ENCODE measurements at places on chromosomes 3 and 15. TPM values are rescaled to one million over a fixed set of nuclear protein-coding genes. Genes with fewer than 3 reads are reported as not detected.

GRCh38 chr3:197151580-197151979 is 122.0 kb upstream of the MELTF start:
- H3K27me3 ChIP-seq, result no peaks in the 10 kb centered on the region
- no peak for DNase-seq
- no peak overlapping the region for H3K4me3 ChIP-seq
- H3K27ac ChIP-seq, result no peak overlapping the region
- peaks cover 2% of the 10 kb centered on the region for H3K4me1 ChIP-seq

DNA sequence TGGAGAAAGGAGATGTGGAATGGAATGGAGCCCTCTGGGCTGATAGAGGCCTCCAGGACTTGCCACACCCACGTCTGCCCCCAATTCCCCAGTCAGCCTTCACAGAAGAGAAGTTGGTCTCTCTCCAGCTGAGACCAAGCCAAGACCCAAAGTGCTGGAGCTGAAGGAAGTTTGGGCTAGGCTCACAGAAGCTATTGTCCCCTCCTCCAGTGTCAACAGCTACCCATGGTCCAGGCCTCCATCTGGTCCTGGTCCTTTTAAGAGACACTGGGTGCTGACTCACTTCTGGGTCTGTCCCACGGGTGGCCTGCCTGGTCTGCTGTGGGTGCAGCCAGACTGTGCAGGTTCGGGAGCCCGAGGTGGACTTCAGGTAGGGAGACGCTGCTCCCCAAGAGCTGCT is 179.8 kb downstream of the APBA2 start:
- peak overlapping the region; percentile 90 for H3K27ac ChIP-seq
- H3K36me3 ChIP-seq, result no peaks in the 10 kb centered on the region
- peaks cover 6% of the 10 kb centered on the region for H3K27me3 ChIP-seq
- peaks cover 50% of the 10 kb centered on the region for H3K4me1 ChIP-seq
- peak overlapping the region; percentile 12 for H3K4me3 ChIP-seq
- DNase-seq, result no peak

DNA sequence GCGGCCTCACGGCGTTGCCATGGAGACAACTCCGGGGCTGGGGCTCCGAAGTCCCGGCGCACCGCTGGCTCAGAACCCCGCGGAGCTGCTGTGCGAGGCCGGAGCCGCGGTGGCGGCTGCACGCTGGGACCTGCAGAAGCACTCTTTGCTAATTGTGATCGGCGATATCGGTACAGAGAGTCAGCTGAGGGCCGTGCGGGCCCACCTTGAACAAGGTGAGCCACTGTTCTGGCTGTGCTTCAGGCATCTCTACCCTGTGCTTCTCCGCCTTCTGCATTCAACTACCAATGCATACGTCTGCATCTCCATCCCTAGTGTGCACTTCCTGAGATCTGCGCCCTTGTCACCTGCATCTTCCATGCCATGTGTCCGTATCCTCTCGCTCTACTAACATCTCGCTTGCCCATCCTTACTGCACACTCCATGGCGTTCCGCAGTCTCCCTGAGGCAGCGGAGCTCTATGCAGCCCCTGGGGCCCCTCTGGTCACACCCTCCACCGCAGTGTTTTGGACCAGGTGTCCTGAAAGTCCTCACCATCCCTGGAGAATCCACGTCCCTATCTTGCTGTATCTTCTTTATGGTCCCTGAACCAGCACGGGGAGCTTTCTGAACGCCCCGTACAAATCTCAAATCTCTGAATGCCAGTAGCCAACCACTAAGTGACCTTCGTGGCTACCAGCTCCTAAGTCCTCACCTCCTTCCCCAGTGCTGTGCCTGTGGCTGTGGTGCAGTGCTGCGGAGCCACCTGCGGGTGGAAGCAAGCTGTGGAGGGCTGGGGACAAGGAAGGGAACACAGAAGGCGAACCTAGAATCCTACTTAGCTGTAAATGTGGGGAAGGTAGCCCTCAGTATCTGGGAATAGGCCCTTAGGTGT is 6.2 kb upstream of the MAP1A start:
- no peaks in the 10 kb centered on the region for H3K36me3 ChIP-seq
- peaks cover 18% of the 10 kb centered on the region for H3K4me1 ChIP-seq
- peak overlapping the region; percentile 88 for H3K4me3 ChIP-seq
- H3K27ac ChIP-seq, result peak overlapping the region; percentile 93
- peak; percentile 13 for DNase-seq

- H3K4me3 ChIP-seq, result no peak within 1 kb of the TSS
- peaks cover 24% of the 10 kb centered on the region for H3K27me3 ChIP-seq
- H3K4me1 ChIP-seq, result no peaks in the 10 kb centered on the region
- no peak for DNase-seq
- peaks cover 5% of the 10 kb centered on the region for H3K36me3 ChIP-seq
These were observed at the start of gene LTF for GRCh38 chr3:46464326-46465195. TSS of gene LTF (minus strand) at chr3:46464905. CDS start at chr3:46464867, 38 bp downstream.

- peak; percentile 57 for DNase-seq
- no peaks in the 10 kb centered on the region for H3K27me3 ChIP-seq
- no peak overlapping the region for H3K27ac ChIP-seq
These were observed 19.5 kb downstream of the MESD start for GRCh38 chr15:80970018-80970657.

DNA sequence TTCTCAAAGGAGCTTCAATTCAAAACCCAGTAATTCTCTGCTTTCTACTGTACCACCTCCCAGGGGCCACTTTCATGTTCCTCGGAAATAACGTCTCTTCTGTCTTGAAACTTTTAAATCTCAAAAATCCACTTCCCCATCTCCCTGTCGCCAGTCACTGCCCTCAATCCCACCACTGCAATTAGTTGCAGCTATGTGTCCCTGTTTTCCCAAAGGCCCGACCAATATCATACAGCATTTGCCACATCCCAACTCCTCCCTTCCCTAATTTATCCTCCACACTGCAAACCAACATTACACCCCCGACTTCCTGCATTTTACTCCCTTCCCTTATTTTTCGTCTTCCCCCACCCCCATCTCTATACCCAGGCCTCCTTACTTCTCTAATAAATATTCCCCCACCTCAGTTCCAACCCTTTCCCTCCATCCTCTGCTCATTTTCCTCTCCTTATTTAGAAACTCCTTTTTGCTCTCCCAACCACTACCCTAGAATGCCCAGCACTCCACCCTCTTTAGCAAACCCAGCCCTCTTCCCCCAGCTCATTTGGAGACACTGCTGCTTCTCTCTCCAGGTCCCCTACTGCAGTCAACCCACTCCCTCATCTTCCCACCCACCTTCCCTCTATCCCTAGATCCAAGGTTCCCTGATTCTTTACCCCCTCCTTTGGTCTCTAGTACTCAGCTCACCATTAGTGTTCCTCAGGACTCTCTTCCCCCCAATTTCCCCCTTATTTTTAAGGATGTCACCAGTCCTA is 1.1 kb downstream of the NPTN start:
- H3K36me3 ChIP-seq, result no peaks in the 10 kb centered on the region
- peak overlapping the region; percentile 86 for H3K4me3 ChIP-seq
- H3K27me3 ChIP-seq, result peaks cover 6% of the 10 kb centered on the region
- no peak for DNase-seq
- peaks cover 61% of the 10 kb centered on the region for H3K4me1 ChIP-seq

- no peak overlapping the region for H3K27ac ChIP-seq
- DNase-seq, result no peak
- no peaks in the 10 kb centered on the region for H3K36me3 ChIP-seq
- H3K4me3 ChIP-seq, result no peak overlapping the region
These were observed 683.8 kb downstream of the ZNF385D start for GRCh38 chr3:21067031-21067813.

DNA sequence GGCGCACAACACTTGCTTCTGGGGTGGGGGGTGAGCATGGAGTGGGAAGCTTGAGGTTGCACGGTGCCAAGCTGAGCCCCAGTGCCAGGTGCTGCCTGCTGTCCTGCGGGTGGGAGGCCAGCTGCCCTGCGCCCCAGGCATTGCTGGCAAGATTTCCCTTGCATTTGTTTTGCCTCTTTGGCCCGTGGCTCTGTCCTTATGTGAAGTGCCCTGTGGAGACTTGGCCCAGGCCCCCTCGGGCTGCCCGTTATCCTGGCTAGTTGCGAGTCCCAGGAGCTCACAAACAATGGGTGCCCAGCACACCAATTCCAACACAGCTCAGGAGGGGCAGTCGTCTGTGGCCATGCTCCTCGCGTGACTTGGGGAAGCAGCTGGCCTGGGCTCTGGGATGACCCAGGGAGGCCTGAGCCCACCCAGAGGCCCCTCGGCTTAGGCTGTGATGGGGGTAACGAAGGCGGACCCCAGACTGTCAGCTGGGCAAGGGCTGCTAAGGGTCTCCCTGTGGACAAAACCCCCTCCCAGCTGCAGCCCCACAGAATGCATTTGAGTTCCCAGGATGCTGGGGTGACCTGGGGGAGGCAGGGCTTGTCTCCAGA is 5.9 kb downstream of the C3orf22 start:
- no peaks in the 10 kb centered on the region for H3K36me3 ChIP-seq
- no peak for DNase-seq
- no peaks in the 10 kb centered on the region for H3K4me1 ChIP-seq

DNA sequence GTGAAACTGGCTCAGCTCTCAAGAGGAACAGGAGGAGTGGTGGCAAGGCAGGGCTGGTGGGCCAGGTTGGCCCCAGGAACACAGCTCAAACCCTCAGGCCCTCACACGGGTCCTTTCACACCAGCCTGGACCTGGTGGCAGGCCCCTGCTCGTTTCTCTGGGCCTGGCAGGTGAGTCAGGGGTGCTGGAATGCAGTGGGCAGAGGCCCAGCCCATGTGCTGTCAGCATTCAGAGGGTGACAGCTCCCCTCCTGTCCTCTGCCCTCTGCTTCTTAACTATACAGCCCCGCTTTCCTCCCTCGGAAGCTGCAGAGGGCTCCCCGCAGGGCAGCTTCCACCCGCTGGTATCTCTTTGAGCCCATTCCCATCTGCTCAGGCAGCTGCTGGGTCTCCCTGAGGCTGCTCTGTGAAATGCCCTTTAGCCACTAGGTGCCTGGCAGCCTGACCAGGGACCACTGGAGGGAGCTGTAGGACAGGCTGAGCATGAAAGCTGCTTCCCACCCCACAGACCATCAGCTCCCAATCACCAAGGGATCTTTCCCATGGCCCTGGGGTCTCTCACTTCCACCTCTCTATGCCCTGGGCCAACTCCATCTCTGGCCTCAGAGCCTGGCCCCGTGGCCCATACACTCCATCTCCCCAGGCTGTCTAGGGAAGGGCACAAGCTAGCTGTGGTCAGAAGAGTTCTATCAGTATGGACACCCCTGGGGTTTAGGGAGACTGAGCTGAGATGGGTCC is 24.8 kb downstream of the SHF start:
- no peak overlapping the region for H3K4me3 ChIP-seq
- no peak overlapping the region for H3K27ac ChIP-seq
- H3K36me3 ChIP-seq, result no peaks in the 10 kb centered on the region
- peaks cover 33% of the 10 kb centered on the region for H3K4me1 ChIP-seq
- peak; percentile 62 for DNase-seq

GRCh38 chr3:55615039-55615693 is 128.1 kb upstream of the WNT5A start:
- DNase-seq, result no peak
- no peaks in the 10 kb centered on the region for H3K27me3 ChIP-seq
- H3K36me3 ChIP-seq, result no peaks in the 10 kb centered on the region
- H3K4me1 ChIP-seq, result no peaks in the 10 kb centered on the region
- H3K4me3 ChIP-seq, result no peak overlapping the region

DNA sequence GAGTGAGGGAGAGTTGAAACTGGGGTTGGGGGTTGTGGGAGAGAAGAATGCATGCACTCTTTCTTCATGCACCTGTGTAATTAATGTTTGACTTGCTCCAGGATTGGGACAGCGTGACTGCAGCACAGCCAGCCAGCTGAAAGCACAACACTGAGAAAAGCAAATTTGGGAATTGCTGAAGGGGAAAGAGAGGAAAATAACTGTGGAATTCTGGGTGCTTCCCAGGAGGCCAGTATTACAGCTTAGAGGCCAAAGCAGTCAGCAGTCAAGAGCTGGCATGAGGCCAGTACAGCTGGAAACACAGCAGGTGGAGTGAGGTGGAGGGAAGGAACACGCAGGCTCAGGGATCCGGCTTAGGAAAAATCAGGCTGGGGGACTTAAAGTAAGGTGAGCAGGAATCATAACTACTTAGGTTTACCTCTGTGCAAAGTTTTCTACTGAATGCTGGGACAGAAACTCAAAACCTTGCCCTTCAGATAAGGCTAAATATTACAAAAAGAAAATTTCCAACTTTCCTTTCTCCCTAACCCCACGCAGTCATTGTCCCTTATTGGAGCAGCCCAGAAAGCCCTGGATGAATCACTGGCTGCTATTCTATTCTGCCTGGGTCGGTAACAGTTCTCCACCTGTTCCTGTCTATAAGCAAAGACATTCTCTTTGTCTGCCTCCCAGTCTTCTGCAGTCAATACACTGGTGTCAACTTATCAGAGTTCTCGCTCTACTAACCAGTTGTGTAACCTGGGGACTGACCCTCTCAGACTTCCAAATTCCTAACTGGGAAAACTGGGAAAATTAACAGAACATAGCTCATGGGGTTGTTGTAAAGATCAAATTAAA is 167.2 kb downstream of the MAGI1 start:
- no peak overlapping the region for H3K27ac ChIP-seq
- no peaks in the 10 kb centered on the region for H3K4me1 ChIP-seq
- no peak overlapping the region for H3K4me3 ChIP-seq
- peaks cover 2% of the 10 kb centered on the region for H3K27me3 ChIP-seq
- no peak for DNase-seq
- H3K36me3 ChIP-seq, result no peaks in the 10 kb centered on the region

DNA sequence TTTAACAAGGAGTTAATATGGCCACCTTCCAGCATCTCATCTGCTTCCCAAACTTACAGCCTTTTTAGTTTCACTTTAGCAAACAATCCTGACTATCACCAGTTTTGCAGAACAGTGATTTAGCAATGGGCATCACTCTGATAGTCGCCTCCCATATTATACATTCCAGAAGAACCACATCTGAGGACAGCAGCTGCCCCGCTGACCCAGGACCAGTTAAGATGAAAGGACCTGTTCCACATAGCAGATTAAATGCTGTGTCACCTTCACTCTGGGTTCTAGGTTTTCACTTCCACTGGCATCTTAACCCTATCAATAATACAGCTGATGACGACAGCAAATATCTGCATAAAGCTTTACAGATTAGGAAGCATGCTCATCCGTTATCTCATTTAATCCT is 99.8 kb downstream of the TRIM69 start:
- H3K36me3 ChIP-seq, result no peaks in the 10 kb centered on the region
- no peak for DNase-seq
- H3K27me3 ChIP-seq, result no peaks in the 10 kb centered on the region

DNA sequence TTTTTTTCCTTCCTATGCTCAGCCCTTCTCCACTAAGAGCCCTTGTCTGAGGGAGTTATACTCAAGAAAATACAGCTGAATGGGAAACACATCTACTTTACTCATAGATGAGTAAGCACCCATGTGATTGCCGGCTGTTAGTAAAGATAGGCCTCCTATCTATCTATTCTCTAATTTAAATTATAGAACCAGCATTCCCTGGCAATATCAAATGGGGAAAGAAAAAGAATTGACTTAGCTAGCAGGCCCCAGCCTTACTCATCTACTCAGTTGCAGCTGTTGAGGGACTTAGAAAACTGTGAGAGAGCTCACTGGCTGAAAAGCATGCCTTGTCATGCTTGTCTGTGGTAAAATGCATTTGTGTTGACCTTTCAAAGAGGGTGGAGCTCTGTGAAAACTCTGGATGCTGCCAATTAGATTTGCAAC is 116.9 kb upstream of the LRRFIP2 start:
- DNase-seq, result no peak
- peaks cover 17% of the 10 kb centered on the region for H3K36me3 ChIP-seq
- no peaks in the 10 kb centered on the region for H3K27me3 ChIP-seq
- no peak overlapping the region for H3K27ac ChIP-seq
- peaks cover 21% of the 10 kb centered on the region for H3K4me1 ChIP-seq
- H3K4me3 ChIP-seq, result no peak overlapping the region

Gene ST8SIA2
- not detected for polyA plus RNA-seq

Gene TUSC7
- polyA plus RNA-seq, result not detected

Gene TNFAIP8L3
- polyA plus RNA-seq, result not detected

Gene CIDEC
- not detected for polyA plus RNA-seq

Gene WDR49
- not detected for polyA plus RNA-seq
